ENCODE measurements at places on chromosomes 6 and 20. TPM values are rescaled to one million over a fixed set of nuclear protein-coding genes. Genes with fewer than 3 reads are reported as not detected.

- DNase-seq = no peak
Observed at GRCh38 chr6:148565930-148566663, 180.7 kb upstream of the UST start.

DNA sequence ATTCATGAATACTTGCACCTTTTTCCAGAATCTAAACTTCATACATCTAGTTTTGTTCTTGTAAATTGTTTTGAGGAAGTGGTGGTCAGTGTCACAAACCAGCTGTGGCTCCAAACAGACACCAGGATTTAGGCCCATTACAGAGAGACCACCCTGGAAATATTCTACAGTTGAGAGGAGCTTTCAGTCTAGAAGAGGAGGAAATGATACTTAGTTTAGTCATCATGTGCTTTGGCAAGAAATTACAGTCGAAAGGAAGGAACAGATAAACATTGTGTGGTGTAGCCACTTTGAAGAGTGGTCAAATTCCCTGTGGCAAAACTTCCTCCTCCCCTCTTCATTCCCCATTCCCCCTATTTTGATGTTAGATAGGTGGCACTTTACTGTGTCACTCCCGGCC, 15.7 kb downstream of the DCBLD1 start:
- DNase-seq = no peak

GRCh38 chr20:47561603-47562583, 60.2 kb downstream of the NCOA3 start:
- DNase-seq = no peak

DNA sequence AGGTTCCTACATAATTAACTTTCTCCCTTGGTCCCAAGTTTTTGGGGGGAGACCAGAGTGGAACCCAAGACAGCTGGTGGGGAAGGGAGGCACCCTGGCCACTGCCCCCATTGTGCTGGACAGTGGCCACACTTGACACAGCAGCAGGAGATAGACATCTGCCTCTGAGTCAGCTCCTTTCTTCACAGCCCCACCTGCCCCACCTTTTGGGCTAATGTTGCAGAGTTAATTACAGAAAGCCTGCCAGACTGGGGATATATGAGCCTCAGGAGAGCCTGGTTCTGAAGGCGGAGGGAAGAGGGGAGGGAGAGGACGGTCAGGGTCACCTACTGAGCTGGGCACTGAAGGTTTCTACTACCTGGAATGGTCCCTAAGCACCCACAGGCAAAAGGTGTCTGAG, 50.6 kb downstream of the MAFB start:
- DNase-seq = no peak

- DNase-seq = no peak
Observed at GRCh38 chr6:56491606-56492328, 150.9 kb downstream of the DST start.

- no peak for DNase-seq
Observed at GRCh38 chr20:18851629-18852028, 38.0 kb downstream of the SCP2D1 start.

DNA sequence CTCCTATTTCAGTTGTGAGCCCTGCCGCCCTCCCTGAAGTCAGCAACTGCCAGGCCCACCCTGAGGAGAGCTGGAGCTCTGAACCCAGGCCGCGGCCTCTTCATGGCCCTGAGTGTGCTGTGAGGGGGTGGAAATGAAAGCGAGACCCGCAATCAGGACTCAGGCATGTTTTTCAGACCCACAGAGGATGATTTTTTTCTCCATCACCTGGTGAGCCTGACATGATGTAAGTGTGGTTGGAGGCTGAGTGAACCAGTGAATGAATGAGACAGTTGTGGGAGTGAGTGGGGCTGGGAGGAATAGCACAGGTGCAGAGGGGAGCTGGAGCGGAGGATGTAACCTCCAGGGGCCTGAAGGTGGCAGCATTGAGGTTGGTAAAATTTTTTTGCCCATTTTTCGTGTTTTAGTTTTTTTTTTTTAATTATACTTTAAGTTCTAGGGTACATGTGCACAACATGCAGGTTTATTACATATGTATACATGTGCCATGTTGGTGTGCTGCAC, 18.3 kb downstream of the RAET1L start:
- no peak for DNase-seq

DNA sequence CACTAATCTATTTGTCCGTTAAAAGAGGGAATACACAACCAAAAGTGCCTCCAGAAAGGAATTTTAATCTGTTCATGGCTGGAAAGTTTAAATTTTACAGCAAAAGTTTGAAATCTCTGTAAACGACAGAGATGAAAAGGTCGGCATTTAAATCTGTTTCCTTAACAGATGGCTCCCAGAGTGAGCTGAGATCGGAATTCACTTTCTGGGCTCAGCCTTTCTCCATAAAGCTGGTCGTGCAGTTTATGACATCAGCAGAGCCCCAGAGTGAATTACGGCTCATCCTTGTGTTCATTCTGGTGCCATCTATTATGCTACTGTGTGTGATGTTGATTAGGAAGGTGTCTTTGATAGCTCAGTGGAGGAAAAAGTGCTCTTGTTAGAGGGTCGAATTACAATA, 117.6 kb upstream of the ZFP64 start:
- no peak for DNase-seq

DNA sequence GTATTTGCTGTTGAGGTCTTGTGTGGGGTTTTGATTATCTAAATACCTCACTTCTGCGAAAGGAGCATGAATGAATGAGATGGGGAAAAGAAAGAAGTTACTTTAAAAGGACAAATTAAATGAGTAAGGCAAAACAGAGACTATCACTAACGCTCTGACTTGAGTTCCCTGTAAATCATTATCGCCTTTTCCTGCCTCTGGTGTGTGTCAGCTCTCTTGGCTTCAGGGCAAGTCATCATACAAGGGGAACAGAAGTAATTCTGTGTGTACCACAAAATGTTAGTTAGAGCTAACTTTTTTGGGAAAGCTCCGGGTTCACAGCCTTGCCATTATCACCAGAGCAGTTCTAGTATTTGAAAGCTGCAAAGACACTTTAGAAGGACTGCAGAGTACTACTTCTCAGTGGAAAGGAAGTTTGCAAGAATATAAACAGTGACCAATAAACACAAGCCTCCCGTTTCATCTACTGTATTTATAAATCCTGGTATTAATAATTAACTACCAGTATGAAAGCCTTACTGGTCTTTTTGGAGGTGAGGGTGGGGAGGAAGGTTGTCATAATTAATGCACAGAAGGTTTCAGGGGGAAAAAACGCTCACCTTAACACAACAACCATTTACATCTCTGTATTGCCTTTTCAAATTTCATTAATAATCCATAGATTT, 1.2 kb downstream of the DZANK1 start:
- DNase-seq = no peak

DNA sequence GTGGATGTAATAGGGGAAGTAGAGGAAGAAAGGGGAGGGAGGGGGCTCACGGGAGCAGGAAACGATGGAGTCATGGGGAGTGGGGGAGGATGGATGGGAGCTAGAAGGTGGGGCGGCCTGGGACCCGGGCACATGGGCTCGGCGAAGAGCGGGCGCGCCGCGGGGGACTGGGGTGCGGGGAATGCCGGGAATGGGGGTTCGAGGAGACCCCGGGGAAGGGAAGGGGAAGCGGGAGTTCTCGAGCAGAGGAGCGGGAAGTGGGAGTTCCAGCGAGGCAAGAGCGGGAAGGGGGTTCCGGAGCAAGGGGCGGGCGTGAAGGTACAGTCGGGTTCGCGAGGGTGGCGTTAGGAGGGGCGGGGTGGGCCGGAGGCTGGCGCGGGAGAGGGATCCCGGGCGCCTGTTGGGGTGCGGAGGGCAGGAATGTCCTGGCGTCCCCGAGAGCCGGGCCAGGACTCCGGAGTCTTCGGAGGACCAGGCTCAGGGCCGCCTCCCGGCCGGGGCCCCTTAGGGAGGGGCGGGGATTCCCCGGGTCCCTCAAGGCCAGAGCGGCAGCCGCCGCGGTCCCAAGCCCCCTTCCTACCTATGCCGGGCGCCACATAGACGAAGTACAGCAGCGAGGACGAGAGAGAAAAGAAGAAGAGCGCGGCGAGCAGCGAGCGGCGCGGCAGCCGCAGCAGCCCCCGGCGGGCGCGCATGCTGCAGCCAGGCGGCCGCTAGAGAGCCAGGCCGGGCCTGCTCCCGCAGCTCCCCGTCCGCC, 504 bp downstream of the B4GALT5 start:
- no peak for DNase-seq

DNA sequence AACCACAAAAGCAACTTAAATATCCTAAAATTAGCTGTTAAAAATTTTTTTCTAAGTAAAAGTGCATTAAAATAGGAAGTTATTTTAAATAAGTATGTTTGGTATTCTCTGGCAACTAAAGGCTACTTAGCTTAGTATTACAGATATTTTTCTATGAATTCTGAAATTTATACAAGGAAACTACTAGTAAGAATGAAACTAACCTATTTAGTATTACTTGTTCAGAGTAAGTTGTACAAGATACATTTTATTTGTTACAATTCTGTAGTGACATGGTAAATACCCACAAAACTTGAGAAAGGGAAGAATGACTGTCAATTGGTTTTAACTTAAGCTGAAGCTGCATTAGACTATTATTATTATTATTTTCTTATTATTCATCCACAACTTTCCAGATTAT, 6.5 kb downstream of the PHIP start:
- DNase-seq = no peak

DNA sequence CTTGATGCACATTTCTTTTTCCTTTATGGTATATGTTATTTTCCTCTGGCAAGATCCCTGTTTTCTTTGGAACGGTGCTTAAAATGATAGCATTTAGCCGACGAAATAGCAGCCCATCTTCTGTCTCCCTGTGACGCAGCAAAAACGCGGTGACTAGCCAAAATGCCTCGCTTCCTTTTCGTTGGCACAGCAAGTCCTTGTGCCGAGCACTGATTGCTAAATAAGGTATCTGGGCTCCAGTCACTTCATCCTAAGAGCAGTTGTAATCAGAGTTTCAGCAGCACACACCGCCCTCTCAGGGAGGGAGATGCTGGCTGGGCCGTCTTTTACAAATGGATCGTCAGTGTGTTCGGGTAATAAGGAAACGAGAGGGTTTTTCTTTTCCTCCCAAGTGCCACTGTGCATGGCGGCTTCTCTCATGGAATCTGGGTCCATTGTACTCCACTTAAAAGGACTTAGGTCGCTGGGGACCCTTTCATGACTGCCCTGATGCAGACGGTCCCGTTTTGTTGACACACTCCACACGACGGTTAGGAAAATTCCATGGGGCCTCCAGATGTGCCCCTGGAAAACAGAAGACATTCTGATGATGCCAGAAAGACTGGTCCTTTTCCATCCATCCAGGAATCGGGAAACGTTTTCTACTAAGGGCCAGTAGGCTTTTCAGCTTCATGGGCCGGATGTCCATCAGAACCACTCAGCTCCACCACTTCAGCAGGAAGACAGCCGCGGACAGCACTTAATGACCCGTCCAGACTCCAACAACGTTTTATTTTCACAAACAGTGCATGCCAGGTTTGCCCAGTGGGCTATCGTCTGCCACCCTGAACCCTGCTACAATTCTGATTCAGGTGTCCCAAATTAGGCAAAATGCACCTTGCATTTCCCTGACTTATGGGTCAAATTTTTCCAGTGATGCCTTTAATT, 185.5 kb downstream of the CDH4 start:
- no peak for DNase-seq

GRCh38 chr6:14703586-14703985, 542.3 kb upstream of the JARID2 start:
- no peak for DNase-seq

DNA sequence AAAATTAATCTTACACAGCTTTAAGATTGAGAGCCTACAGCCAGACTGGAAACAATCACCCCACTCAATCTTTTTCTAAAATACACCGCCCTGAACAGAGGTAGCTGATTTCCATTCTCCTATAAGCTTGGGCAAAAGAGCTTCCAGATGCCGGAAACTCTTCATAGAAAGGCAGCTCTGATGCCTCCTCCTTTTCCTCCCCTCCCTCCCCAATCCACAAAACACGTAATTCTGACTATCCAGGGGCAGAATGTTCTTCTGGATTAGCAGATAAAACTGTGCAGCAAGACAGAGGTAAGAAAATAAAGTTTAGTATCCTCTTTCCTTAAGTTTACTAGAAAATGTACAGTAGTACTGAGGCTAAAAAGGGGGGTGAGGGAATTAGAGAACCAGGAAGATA, 15.8 kb downstream of the ADNP start:
- no peak for DNase-seq

DNA sequence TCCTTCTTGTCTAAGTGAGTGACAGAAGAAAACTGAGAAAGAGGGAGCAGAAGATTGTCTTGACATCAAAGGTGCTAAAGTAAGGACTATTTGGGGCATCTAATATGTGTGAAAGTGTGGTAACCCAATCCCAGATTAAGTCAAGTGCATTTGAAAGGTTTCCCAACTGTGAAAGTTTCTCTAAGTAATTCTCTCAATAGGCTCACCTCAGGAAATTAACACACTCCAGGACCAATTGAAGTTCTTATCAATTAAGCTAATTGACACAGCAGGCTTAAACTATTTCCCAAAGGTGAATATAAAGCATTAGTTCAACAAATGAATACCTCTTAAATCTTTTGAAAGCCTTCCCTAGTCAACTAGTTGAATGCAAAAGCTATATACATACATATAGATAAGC, 212.8 kb upstream of the FUT9 start:
- DNase-seq = no peak

DNA sequence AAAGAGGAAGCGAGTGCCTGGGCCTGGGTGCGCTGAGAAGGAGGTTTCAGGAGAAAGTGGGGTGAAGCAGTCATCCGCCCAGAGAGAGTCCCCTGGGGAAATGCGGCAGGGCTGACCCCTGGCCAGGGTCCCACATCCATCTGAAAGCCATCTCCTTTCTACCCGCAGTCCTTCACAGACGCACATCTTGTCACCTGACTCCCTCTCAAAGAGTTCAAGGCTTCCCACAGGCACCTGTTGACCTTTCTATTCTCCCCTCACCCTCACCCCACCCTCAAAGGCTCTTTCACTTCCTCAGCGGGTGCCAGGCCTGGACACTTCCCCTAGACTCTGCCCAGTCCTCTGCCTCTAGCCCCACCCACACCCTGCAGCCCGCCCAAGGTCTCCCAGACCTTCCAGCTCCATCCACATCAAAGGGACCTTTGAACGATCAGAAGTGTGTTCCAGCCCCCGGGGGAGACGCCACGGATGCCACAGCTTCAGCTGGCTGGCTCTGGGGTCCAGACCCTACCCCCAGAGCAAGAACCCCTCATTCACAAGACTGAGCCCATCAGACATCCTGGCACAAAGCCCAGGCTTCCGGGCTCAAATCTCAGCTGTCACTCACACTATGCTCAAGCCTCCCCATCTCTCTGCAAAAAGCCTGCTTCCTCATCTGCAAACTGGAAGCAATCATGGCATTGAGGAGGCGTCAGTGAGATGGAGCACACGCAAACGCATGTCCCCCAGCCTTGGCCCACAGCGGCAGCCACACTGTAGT, 2.1 kb downstream of the CTSZ start:
- DNase-seq = peak; percentile 88

- DNase-seq = no peak
Observed at GRCh38 chr6:107107791-107108190, 7.5 kb downstream of the BEND3 start.

Gene CD93
- total RNA-seq = not detected

Gene FARS2
- 32.7 TPM for total RNA-seq

Gene BHLHE23
- not detected for total RNA-seq

Gene CALHM4
- not detected for total RNA-seq

Gene LGSN
- not detected for total RNA-seq

Gene RNF182
- total RNA-seq = 0.15 TPM

Gene BTN1A1
- total RNA-seq = 0.46 TPM

Gene CRISP3
- not detected for total RNA-seq

Gene SSTR4
- not detected for total RNA-seq
